ENCODE measurements at places on chromosomes 4 and X.

DNA sequence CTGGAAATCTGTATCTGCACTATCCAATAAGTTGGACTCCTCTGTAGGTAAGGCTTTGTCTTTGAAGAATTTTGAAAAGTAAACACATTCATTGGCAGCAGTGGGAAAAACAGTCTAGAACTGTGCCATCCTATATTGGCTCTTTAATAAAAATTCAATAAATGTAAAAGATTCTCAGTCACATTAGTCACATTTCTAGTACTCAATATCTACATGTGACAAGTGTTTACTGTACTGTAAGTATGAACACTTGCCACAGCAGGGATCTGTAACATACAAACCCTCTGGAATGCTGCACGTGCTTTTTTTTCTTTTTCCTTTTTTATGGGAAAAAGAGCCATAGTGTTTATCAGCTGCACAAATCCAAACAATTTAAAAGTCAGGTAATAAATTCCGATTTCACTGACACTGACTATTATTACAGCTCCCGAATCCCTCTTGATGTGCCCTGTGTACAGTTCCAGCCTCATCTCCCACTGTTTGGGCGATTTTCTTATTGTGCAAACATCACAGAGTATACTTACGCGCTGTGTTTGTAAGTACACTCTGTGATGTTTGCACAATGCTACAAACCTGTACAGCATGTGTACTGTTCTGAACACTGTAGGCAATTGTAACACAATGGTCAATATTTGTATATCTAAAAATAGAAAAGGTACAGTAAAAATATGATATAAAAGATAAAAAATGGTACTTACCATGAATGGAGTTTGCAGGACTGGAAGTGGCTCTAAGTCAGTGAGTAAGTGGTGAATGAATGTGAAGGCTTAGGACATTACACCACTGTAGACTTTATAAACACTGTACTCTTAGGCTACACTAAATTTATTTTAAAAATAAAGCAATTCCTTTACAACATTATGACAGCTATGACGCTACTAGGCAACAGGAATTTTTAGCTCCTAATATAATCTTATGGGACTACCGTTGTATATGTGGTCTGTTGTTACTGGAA lies 8.7 kb downstream of the PYURF start:
- no peak for DNase-seq

DNA sequence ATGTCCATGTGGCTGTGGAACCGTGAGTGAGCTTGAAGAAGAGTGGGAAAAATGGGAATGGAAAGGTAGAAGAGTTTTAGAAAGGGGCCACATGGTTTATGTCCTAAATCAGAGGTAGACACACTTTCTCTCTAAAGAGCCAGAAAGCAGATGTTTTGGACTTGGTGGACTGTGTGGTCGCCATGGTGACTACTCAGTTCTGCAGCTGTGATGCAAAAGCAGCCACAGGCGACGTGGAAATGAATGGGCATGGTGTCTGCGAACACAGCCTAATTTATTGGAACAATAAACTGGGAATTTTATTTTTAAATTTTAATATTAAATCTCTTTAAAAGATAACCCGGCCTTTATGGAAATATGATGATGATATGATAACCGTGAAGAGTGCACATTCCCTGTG lies 386.0 kb upstream of the FAT1 start:
- DNase-seq = no peak

DNA sequence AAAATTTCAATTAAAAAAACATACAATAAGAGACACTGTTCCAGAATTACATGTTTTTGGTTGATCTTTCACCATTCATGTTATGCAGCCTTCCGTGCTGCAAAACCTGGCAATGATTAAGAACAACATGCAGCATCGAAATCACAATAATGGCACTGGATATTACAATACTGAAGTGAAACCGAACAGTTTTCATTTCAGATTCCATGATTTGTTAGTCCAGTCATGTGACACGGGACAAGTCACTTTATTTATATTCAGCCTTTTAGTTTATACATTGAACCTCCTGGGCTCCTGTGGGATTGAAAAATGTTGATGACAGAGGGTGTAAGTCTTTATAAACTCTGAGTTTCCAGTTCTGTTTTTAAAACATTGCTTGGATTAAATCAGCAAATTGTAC lies 142.5 kb upstream of the TTC29 start:
- DNase-seq = no peak

DNA sequence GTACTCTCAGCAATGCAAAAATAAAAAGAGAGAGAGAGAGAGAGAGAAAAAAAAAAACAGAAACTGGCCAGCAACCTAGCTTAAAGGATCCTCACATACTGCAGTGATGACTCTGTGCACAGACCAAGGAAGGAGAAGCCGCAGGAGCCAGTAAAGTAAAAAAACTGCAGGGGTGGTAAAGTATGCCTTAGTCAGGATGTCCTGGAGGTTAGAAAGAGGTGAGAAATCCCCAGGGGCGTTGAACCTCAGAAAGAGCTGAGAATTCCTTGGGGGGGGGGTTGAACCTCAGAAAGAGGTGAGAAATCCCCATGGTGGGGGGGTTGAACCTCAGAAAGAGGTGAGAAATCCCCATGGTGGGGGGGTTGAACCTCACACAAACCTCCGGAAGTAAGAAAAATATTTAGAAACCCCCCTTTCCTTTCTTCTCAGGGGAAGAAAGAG lies 48.0 kb downstream of the MAGEA9 start:
- no peak for DNase-seq

DNA sequence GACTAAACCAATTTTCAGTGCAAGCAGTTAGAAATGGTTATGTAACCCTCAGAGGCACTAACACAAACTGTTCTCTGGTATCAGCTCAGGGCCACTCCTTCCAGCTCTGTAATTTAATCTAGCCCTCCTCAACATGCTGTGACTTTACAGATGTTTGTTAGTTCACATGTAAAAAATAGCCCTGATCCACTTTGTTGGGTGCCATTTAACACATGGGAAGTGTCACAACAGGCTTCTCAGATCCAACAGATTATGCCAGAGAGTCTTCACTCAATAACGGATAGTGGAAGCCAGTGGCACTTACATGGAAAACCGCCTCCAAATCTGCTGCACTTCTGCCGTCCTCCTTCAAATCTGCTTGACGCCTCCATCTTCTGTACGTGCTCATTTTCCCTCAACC lies 51.6 kb downstream of the ATP8A1 start:
- DNase-seq = no peak

- no peak for DNase-seq
Observed at GRCh38 chr4:14028862-14029261, 401.3 kb upstream of the BOD1L1 start.

DNA sequence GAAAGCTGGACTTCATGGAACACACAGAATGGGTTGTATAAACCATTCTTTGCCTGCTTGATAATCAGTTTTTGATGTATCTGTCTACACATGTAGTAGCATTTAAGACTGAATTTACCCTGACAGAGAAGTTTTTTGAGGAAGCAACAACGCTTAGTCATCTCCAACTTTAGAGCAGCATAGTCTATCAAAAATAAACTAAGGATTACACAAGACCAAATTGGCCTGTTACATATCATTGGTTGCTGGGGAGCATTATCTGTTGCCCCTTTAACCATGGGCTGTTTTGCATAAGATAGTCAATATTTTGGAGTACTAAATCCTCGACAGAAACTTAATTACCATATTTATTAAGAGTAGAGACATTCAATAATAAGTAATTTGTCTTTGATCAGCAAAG lies 347.4 kb downstream of the FAM47B start:
- no peak for DNase-seq

DNA sequence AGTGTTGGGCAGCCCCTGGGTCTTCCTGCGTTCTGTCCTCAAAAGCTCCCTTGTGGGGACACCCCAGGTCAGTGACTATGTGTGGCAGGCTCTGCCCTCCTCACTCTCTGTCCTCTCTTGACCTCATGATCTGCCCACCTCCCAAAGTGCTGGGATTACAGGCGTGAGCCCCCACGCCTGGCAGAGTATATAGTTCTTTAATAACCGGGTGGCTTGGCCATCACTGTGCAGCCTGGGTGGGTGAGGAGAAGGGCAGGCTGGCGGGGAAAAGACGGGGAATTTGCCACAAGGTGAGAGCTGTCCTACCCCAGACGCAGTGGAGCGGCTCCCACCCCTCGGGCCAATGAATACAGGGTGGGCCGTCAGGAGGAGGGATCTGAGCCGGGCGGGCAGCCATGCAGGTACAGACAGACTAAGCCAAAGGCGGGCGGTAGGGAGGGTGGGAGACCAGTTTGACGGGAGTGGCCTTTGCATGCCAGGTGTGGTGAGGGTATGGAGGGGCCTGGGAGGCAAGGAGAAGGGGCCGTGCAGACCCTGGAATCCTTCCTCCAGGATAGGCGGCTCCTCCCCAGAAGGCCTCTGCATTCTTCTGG lies 2.5 kb downstream of the SH3BP2 start:
- DNase-seq = peak; percentile 63

DNA sequence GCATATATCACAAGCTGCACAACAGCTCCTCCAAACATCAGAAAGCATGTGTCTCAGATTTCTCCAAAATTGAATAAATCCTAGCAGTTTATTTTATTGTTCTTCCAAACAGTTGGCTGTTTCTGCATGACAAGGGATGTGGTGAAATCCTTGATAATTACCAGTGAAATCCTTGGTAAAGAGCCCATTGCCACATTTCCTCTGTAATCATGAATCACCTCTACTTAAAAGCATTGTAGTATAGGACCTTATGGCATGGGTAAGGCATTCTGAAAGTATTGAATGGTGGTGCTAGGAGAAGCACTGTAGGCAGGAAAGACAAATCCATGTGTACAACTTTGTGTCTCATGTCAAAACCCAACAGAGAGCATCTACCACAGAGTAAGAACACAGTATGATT lies 135.8 kb upstream of the NDST3 start:
- no peak for DNase-seq

DNA sequence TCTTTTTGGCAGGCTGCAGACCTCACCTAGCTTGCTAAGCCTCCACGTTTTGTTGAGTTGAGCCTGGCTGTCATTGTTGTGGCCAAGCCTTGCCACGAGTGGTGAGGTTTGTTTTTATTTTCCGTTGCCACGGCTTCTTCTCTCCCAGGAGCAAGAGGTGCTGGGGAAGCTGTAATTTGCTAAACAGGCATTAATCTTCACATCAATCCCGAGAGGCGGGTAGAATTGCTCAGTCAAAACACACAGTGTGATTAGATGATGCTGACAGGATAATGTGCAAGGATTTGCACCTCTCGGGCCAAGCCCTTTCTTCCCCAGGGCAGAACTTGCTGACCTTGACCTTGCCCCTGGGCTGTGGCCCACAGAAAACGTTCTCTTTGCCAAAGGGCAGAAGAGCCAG lies 72.2 kb upstream of the ATP6AP2 start:
- DNase-seq = no peak

Measured in left forelimb (tissue), 1 donor.